ENCODE measurements at places on chromosomes 2 and 18. TPM values are rescaled to one million over a fixed set of nuclear protein-coding genes. Genes with fewer than 3 reads are reported as not detected.

CXCR1 gene
- not detected for total RNA-seq

MYO1B gene
- 59.5 TPM for total RNA-seq

SULT6B1 gene
- not detected for total RNA-seq

PPP4R3B gene
- 93.7 TPM for total RNA-seq

CPLX4 gene
- under 0.01 TPM for total RNA-seq

DPYSL5 gene
- total RNA-seq, result 151 TPM

PARD3B gene
- total RNA-seq, result 3.4 TPM

C1GALT1C1L gene
- total RNA-seq, result not detected

MOCOS gene
- 0.25 TPM for total RNA-seq

TMEM37 gene
- total RNA-seq, result not detected

STRN gene
- total RNA-seq, result 23.6 TPM

ACYP2 gene
- total RNA-seq, result 17.2 TPM

GREB1L gene
- total RNA-seq, result 0.74 TPM

CYBRD1 gene
- 8.9 TPM for total RNA-seq

All from temporal lobe (tissue), 4 donors.